ENCODE measurements at places on chromosomes 1 and 21.

DNA sequence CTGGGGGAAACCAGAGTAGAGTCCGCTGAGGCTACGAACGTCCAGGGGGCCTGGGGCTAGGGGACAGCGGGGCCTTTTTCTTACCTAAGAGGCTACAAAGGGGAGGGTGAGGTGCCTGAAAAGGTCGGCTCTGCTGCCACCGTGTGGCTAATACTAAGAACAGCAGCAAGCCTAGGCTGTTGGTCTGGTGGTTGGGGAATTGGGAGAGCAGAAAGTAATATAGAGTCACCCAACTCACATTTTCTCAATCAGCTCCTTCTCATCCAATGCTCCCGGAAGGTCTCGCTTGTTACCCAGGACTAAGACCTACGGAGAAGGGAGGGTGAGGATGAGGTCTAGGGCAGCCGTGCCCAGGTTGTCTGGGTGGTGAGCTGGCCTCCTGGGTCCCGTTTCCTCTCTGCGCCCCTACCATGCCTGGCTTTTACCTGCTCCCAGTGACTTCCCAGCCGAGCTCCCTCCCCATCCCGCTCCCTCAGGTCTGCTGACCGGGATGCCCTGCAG lies 9.3 kb downstream of the ARL8A start:
- DNase-seq: peak; percentile 76

GRCh38 chr1:14090531-14090930 lies 390.5 kb downstream of the PRDM2 start:
- DNase-seq: no peak

- DNase-seq: no peak
These were observed 16.2 kb downstream of the CSRP1 start for GRCh38 chr1:201490708-201491131.

GRCh38 chr1:96281491-96281890 lies 440.1 kb upstream of the PTBP2 start:
- no peak for DNase-seq

- no peak for DNase-seq
These were observed 5.1 kb downstream of the ZC3H12A start for GRCh38 chr1:37479255-37480124.

DNA sequence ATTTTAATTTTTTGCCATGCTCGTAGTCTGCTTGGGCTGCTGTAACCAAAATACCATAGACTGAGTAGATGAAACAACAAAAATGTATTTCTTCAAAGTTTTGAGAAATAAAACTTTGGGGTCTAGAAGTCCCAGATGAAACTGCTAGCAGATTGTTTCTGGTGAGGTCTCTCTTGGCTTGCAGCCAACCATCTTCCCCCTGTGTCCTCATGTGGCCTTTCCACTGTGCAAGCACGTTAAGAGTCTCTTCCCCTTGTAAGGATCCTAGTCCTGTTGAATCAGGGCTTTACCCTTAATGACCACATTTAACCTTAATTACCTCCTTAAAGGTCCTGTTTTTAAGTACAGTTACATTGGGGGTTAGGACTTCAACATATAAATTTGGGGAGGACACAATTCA lies 86.6 kb downstream of the PTBP2 start:
- DNase-seq: no peak

DNA sequence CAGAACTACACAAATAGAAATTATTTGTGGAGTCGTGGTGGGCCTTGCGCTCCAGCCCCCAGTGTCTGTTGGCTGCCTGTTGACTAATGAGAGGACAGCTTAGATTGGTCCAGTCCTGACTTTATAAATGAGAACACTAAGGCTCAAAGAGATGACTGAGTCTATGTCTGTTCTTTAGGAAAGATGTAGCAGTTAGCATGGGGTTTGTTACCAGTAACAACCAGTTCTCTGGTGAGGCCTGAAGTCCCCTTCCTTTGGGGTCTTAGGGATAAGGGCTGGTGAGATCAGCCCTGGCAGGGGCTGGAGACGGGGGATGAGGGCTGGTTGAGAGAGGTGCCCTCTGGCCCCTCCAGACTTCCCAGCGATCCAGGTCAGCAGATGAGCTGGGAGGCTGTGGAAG lies 9.1 kb downstream of the TOR3A start:
- DNase-seq: no peak

GRCh38 chr1:2802421-2802961 lies 998 bp upstream of the TTC34 start:
- DNase-seq: no peak

GRCh38 chr1:201172999-201173610 lies 17.5 kb upstream of the IGFN1 start:
- no peak for DNase-seq

GRCh38 chr1:76769911-76770310 lies 97.4 kb upstream of the ST6GALNAC5 start:
- no peak for DNase-seq

DNA sequence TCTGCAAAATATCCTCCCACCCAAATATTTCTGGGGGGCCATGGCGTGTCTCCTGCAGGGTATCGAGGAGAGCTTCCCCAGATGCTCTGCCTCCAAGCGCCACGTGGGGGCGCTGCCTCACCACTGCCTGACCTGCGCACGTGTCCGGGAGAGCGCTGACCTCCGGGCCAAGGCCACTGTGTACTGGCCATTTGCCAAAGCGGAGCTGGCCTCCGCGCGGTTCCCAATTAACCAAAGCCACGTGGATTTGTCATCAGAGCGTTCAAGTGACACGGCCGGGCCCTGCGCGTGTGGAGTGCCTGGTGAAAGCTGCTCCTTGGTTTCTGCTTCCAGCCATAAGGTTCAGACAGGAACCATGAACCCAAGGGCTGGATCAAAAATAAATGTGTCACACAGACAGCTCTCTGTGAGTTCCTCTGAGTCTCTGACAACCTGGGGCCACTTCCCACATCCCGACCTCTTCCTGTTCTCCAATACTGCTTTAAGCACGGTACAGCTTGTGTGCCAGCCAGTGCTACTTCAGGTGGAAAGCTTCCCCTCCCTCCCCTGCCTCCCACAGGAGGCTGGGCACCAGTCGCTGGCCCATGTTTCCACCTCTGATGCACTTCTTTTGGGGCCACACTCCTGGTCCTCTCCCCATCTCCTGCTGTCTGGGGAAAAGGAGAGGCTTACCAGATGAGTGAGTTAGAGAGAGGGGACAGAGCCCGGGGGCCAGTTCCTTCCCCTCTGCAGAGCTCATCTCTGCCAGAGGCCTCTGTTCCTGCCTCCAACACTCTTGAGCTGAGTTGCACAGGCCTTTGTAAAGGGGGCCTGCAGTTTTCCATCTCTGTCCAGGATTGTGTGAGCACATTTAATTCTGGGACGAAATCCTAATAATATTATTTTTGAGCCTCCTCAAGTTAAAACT lies 26.1 kb downstream of the ZP4 start:
- DNase-seq: peak; percentile 70

DNA sequence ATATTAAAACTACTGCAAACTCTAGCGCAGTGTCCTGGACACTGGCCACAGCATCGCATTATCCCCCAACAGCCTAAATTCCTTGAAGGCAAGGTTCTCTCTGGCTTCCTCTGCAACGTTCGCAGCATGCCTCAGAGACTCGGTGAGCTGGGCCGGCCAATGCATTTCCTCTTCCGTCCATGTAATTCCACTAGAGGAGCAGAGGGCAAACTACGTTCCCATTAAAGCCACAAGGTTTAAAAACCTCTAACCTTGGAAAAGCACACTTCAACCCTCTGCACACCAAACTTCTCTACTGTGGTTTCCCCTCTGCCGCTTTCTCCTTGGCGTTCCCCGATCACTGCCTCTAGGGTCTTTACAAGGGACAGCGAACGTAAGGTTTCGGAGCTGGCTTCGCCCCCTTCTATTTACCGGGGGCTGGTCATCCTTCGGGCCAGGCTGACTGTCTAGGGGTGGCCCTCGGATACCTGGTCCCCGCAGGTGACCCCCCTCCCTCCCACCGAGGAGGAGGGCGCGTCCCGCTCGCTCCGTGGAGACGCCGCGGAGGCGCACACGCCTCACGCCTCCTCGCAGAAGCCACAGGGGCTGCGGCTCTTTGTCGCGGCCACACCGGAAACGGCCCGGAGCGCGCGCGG lies 456 bp upstream of the SMYD2 start:
- peak; percentile 45 for DNase-seq

DNA sequence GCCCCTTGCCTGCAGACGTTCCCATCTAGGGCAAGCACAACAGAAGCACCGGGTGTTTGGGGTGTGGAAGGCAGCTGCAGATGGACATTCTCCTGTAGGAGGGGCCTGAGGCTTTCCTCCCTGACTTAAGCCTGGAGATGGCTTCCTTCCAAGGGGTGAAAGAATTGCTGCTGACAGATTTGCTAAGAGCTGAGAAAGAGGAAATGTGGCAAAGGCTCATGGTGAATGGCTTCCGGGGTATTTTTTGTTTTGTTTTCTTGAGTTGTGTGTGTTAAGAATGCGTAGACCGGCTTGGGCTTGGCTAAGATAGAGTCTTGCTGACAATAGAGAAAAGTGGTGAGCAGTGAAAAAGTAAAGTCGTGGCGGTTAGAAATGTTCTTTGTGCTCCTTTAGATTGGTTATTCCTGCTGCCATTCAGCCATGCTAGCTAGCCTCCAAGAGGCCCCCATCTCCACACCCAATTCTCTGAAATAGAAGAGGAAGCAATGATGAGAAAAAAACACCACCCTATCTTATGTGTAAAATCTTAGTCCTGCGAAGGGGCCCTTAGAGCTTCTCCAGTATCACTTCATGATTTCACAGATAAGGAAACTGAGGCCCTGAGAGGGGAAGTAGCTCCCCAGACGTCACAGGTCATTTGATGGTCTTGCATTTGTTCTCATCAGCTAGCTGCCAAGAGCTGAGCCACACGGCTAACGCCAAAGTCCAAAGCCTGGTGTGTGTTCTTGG lies 36.9 kb downstream of the EIF2D start:
- peak; percentile 99 for DNase-seq

- peak; percentile 46 for DNase-seq
These were observed 21.1 kb downstream of the ESRRG start for GRCh38 chr1:216702170-216702569.

DNA sequence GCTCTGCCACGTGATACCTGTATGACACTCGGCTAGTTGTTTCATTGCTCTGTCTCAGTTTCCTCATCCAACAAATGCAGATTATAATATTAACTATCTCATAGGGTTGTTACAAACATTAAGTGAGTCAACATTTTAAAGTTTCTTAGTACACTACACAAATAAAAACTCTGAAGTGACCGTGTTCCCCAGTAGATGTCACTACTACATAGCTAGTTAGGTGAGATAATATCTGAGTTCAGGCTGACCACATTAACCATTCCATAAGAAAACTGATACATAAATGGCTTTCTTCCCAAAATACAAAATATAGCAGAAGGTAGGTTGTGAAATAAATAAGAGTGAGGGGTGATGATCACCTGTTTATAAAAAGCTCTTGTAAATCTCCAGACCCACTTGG lies 214.1 kb downstream of the NUF2 start:
- peak; percentile 9 for DNase-seq

DNA sequence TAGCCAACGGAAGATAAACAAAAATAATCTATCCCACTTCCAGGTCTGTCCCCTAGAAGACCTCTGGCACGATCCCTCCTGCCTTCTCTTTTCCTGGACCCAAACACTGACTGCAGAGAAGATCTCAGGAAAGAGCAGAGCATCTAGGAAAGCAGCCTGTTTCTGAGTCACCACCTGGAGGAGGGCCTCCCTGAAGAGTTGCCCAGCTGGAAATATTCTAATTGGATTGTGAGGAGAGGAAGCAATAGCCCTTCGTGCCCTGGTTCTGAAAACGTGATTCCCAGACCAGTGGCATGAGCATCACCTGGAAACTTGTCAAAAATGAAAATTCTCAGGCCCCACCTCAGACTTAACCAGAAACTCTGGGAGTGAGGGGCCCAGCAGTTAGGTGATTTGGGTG lies 411.1 kb downstream of the SETD4 start:
- DNase-seq: no peak

DNA sequence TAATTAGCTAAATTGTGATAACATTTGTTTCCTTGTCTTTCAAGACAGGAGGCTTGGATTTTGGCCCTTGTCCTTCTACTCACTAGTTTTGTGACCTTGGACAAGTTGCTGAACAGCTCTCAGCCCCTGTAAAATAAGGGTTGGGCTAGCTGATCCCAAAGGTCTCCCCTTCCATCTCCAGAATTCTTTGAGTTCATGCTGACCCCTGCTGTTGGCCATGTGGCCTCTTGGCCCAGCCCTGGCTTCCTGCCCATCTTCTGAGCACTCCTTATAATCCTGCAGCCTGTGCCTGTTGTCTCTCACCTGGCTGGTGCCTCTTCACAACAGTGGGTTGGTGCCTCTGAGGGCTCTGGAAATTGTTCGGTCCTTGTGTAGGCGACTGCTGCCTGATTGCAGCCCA lies 10.1 kb downstream of the PTGFRN start:
- no peak for DNase-seq

DNA sequence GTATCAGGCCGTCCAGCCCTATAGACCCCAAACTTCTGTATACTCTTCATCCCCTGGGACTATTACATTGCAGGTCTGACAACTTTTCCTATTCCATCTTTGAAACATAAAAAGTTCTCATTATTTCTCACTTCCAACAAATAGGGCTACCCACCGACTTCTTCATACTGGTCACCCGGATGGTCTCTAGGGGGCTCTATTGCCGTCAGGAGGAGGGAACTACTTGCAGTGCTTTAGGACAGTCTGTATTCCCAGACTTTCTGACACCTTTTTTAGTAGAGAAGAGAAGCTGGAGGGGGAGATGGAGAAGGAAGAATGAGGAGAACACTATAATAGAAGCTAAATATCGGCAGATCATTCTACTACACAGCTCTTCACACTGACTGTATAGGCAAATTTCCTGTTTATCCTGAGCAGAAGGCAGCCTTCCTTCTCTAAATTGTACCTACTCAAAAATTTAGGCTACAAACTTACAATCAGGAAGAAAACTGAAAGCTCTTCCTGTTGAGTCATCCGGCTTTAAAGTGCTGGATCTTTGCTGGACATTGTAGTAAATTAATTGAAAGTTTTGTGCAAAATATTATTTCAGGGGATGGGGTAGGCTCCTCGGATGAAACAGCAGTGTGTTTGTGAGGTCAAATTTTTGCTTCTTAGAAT lies 54.6 kb downstream of the CDC7 start:
- DNase-seq: no peak

- DNase-seq: no peak
These were observed 293.7 kb downstream of the KCTD3 start for GRCh38 chr1:215860833-215861232.

DNA sequence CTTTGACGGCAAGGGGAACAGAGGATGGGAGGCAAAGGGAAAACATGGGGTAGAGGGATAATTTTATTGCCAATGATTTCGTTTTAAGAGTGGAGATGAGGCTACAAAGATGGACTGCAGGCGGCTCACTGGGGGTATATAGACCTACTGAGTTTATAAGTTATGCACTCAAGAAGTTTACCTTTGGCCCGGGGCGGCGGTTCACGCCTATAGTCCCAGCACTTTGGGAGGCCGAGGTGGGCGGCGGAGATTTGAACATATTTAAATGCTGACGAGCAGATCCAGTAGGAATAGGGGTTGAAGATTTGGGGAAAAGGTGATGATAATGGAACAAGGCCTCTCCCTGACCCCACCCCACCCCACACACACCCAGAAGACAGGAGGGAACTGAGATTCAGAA lies 8.1 kb upstream of the SLAMF9 start:
- DNase-seq: no peak

Measured in RPMI8226 (cell line).